ENCODE measurements at places on chromosomes 6 and 20. TPM values are rescaled to one million over a fixed set of nuclear protein-coding genes. Genes with fewer than 3 reads are reported as not detected.
A peak's percentile ranks its signal among the peaks of the same experiment; 100 is the strongest.

DNA sequence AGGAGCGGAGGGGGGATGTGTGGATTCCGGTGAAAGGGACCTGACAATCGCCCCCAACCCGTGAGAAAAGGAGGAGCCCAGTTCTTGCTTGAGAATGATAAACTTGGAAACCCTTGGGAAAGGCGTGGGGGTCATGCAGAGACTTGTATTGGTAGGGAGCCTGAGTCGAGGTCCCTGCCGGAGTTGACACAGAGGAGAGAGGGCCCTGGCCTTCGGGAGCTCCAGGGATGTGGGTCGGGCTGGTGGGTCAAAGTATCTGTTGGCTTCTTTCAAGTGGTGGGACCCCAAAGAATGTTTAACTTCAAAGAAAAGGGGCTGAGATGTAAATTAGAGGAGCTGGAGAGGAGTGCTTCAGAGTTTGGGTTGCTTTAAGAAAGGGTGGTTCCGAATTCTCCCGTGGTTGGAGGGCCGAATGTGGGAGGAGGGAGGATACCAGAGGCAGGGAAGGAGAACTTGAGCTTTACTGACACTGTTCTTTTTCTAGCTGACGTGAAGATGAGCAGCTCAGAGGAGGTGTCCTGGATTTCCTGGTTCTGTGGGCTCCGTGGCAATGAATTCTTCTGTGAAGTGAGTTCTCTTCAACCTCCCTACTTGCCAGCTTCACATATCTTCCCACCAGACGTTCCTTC is 571 bp downstream of the CSNK2B start:
- DNase-seq, result no peak

DNA sequence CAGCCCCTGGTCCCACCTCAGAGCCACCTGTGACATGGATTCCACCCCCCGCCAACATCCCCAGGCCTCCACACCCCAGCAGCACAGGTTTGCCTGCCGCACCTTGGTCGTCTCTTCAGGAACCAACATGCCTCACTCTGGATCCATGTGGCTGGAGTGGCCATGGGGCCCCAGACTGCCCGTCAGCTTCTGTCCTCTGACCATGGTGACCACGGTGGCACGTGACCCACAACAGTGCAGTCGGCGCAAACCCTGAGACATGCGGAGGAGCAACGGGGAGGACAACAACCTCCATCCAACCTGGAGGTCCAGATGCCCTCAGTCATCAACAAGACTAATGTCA is 85.6 kb downstream of the ANKRD60 start:
- DNase-seq, result no peak

DNA sequence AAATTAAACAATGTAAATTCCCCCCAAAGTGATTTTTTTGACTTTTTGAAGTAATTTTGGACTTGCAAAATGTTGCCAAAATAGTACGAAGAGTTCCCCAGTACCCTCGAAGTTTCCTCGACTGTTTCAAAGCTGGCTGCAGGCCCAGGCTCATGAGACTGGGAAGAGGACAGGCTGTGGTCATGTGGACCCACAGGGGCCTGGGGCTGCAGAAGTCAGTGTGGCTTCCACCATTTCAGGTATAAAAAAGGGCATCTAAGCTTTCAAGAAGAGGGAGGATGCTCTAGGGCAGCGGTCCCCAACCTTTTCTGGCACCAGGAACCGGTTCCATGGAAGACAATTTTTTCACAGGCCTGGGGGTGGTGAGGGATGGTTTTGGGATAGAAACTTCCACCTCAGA is 75.0 kb downstream of the PTPN1 start:
- DNase-seq, result no peak

DNA sequence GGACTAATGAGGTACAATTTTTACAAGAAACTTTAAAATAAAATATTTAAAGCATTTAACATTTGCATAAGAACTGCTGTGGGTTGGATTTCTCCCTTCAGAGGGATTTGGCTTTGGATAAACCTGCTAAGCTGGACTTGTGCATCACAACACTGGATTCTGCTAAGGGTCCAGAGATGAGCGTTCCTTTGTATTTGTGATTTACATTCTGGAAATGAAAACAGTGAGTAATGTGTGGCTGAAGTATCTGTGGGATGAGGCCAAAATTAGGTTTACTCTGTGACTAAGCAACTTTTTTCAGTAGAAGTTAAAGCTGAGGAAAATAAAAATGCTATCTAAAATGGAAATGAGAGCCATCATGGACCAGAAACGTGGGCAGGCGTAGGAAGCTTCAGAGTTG is 494.3 kb downstream of the EPM2A start:
- no peak for DNase-seq

- no peak for DNase-seq
Measured at GRCh38 chr6:4780360-4780812, 4.2 kb downstream of the CDYL start.

GRCh38 chr20:49915380-49916145 is at the start of gene SPATA2:
Gene SPATA2 (minus strand): TSS chr20:49915529. CDS start chr20:49908490, 7,039 bp downstream.
- DNase-seq, result peak; percentile 88

DNA sequence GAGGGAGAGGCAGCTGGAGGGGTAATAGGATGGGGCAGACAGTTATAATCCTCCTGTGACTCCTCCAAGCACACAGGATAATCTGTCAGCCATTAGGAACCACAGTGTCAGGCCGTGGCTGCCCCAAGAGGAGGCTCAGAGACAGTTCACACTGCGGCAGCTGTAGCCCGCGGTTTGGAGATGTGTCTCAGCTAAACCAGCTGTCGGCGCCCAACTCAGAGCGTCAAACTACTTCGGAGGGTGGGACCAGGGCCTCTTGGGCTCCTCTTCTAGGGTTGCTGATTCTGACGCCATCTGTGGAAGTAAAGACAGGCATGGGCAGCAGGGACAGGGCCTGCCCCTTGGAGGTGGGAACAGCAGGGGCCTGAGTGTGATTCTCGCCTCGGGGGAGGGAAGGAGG is 309.8 kb downstream of the CDC5L start:
- DNase-seq, result no peak

GRCh38 chr6:1825926-1826325 is 216.2 kb downstream of the FOXC1 start:
- DNase-seq, result no peak

DNA sequence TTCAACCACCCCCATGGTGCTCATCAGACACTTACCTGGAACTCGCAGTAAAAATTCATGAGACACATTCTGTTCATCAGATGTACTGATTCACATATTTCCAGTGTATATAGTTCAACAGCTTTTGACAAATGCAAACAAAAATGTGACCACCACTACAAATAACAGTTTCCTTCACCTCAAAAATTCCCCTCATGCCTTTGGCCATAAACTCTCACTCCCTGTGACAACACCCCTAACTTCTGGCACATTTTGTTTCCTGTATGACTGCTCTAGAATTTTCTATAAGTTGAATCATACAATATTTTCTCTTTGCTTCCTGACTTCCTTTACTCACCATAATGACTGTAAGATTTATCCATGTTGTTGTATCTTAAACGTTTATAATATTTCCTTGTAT is 63.7 kb downstream of the C6orf118 start:
- DNase-seq, result no peak

DNA sequence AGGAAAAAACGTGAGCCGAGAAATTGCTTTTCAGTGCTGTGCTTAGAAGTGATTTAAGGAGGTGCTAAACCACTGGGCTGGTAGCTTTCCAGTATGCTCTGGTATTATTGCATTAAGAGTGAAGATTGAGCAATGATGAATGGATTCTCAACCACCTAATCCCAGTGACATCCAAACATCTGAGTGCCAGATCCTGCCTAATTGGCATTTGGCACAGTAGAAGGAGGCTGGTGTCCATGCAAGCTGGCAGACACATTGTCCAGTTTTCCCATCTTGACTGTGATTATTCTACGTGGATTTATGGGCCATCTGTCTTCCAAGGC is 398.0 kb upstream of the PLCB4 start:
- no peak for DNase-seq

- no peak for DNase-seq
Measured at GRCh38 chr20:13183005-13183404, 38.1 kb upstream of the ISM1 start.

GRCh38 chr6:36677059-36677749 is 1.3 kb upstream of the CDKN1A start:
- DNase-seq, result no peak

- DNase-seq, result no peak
Measured at GRCh38 chr6:142013287-142013686, 119.4 kb upstream of the GJE1 start.

DNA sequence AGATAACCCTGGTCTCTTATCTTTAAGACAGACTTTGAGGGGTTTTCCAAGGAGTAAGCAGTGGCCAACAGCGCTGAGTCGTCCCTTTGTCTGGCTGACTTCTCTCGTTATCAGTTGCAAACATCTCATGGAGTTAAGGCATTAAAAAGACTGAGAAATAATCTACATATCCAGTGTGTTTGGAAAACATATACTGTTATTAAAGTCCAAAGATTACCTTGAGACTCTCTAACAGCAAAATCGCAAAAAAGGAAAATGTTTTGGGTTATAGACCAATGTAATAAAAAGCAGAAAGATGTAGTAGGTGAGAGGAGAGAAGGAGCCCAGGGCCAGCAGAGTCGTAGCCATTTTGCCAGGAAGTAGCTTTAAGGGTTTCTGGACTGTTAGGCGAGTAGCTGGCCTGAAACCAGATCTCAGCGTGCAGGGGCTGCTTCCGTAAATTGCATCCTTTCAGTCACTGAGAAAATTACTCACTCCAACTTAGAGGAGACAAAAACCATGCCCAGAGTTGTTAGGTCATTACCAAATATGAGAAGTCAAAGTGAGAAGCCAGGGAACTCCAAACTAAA is 24.6 kb downstream of the MYLK4 start:
- DNase-seq, result no peak

DNA sequence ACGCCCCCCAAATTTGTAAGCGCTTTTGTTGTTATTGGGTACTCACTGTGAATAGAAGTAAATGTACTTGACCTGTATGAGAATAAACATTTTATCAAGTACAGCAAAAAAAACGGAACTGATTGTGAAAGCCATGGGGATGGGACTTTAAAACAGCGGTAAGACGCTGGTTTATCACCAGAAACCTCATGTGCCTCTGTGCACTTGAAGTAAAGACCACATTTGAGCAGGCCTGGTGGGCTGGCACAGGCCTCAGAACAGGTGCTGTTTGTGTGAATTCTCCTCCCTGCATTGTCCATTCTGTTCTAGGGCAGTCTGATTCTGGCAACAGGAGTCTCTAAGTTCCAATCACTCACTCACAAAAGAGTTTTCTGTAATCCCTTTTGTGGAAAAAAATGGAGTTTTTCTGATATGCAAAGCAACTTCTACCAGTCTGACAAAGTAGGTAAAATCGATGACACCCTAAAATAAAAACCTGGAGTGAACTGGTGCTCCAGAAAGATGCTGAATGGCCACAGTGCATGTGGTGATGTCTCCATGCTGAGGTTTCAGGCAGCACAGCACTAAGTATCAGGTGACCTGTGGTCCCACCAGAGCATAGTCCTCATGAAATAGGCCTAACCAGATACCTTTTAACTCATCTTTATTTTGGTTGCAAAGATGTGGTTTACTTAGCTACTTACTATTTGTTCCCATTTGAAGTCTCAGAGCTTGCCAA is 53.9 kb downstream of the STX7 start:
- no peak for DNase-seq

- no peak for DNase-seq
Measured at GRCh38 chr6:27290850-27291208, 21.2 kb downstream of the POM121L2 start.

DNA sequence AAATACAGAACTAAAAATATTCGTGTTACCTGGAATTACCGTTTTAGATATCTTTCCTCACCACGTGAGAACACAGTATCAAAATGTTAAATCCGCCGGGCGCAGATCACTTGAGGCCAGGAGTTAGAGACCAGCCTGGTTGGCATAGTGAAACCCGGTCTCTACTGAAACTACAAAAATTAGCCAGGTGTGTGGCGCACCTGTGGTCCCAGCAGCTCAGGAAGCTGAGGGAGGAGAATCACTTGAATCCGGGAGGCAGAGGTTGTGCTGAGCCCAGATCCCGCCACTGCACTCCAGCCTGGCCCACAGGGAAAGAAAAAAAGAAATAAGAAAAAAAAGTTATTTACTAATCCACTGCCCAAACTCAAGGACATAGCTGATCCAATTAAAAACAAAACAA is 4.8 kb upstream of the DDX43 start:
- DNase-seq, result no peak

- no peak for DNase-seq
Measured at GRCh38 chr6:29667158-29667557, 10.3 kb downstream of the MOG start.

DNA sequence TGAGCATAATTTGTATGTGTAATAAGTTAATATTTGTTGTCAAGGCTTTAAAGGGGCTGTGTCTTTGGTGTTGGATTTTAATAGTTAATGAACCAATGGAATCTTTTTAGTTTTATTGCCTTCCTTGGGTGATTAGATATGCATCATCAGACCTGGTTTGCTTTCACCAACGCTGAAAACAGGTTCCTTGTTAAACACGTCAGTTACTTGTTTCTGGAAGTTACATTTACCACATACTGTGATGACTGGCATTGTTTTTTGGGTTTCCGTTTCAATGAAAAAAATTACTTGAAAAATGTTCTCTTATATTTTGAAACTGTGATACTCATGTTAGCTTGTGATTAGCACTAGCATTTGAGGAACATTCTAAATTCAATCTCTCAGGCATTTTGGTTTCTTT is 58.6 kb upstream of the RNF144B start:
- no peak for DNase-seq

DNA sequence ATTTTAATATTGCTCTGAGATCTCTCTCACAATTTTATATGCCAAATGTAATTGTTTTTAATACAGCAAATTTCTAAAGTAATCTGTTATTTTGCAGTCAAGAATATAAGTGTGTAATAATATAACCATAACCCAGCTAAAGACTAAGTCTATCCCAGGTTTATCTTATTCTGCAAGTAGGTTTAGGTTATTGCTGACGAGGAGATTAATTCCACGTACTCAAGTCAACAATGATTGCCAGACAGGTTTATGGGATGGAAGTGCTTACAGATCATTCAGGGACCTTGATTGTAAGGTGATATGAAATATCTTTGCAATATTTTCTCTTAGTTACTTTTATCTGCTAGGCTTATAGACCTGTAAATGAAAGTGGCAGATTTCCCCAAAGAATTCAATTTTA is 698.3 kb downstream of the HDGFL1 start:
- no peak for DNase-seq

Gene ATG5
- 28.7 TPM for total RNA-seq

Gene DDO
- not detected for total RNA-seq

Gene TSHZ2
- total RNA-seq, result 20.2 TPM

Gene PTPRT
- total RNA-seq, result not detected

Gene TPMT
- total RNA-seq, result 4.2 TPM

Gene LY6G5C
- 0.75 TPM for total RNA-seq

Gene GCM1
- 0.12 TPM for total RNA-seq

Gene SLC22A16
- not detected for total RNA-seq

Gene FAM209B
- total RNA-seq, result 2.9 TPM

Gene HLA-B
- 6,093 TPM for total RNA-seq

Gene VSX1
- total RNA-seq, result not detected

Gene HLA-DMA
- total RNA-seq, result 22.3 TPM

Gene EDN3
- 1.3 TPM for total RNA-seq

Gene FAM209A
- total RNA-seq, result 4.7 TPM

Measured in T-cell (primary cell).